ENCODE measurements at places on chromosomes 3 and 15.

DNA sequence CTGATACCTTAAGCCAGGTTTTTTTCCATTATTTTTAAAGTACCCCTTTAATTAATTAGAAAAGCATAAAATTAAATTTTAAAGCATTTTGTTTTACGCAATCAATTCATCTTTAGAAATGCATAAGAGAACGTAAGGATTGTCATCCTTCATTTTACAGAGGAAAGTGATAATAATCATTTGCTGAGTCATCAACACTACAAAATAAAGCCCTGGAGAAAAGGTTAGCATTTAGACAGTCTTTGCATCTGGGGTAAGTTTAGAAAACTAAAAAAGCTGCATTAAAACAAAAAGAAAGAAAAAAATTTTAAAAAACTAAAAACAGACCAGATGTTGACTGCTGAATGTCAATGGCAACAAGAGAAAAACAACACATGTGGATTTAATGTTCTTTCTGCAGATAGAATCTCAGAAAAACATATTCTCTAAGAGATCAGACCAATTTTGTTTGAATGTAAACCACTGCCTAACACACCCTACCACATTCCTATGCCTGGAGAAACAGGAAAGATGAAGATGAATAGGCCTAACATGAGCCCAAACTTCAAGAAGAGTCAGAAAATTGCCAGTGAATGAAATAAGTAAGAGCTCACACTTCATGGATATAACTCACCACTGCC lies 59.9 kb downstream of the SUCNR1 start:
- DNase-seq = no peak

GRCh38 chr3:54760201-54760600 lies 167.7 kb downstream of the LRTM1 start:
- no peak for DNase-seq

DNA sequence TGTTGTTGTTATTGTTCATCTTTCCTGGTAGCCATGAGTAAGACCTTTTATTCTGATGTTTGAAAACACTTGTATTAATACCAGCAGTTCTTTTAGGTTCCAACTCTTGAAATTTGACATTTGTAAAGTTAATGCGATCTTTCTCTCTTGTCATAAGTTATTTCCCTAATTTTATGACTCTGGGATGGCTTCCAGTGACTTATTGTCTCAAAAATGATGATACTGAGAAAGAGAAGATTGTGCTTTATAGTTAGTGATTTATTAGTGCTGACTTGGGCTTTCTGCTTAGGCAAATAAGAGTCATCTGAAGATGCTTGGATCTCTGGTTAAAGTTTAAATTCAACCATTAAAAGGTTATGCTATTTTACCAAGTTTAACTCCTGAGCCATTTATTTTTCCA lies 715.2 kb downstream of the GRM7 start:
- no peak for DNase-seq

DNA sequence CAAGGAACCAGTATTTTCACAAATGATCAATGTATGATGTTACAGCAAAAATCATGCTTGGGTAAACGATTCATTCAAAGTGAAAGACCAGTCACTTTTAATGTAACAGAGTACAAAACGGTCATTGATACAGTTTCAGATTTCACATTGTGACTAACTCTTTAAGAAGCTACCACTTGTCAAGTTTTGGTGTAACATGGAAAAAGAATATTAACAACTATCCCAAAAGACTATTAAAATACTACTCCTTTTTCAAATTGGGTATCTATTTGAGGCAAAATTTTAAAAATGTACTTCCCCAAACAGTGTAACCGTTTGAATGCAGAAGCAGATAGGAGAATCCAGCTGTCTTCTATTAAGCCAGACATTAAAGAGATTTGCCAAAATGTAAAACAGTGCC lies 31.7 kb downstream of the AKAP13 start:
- no peak for DNase-seq

- no peak for DNase-seq
Observed at GRCh38 chr3:13066834-13067233, 6.4 kb downstream of the IQSEC1 start.

DNA sequence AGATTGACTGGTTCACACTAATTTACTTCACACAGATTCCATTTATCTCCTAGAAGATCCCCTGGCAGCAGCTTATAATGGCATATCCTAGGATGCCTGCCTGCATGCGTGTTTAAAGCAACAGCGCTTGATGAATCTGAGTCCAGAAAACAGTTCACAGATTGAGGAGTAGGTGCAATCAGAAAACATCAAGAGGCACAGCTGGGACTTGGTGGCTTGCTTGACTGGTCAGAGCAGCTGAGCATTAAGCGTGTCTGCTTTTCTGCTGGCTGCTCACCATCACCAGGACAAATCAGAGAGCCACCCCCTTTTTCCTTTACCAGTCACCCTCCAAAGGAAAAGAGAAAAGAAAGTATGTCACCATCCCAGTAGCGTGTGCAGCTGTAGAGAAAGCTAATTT lies 223.6 kb downstream of the WDR72 start:
- DNase-seq = no peak

GRCh38 chr3:43468133-43468532 lies 153.7 kb downstream of the ANO10 start:
- no peak for DNase-seq

All from GM13976 (cell line).